Omental fat pad (tissue), 4 donors: ENCODE measurements at places on chromosomes 3 and 15. TPM values are rescaled to one million over a fixed set of nuclear protein-coding genes. Genes with fewer than 3 reads are reported as not detected.

DNA sequence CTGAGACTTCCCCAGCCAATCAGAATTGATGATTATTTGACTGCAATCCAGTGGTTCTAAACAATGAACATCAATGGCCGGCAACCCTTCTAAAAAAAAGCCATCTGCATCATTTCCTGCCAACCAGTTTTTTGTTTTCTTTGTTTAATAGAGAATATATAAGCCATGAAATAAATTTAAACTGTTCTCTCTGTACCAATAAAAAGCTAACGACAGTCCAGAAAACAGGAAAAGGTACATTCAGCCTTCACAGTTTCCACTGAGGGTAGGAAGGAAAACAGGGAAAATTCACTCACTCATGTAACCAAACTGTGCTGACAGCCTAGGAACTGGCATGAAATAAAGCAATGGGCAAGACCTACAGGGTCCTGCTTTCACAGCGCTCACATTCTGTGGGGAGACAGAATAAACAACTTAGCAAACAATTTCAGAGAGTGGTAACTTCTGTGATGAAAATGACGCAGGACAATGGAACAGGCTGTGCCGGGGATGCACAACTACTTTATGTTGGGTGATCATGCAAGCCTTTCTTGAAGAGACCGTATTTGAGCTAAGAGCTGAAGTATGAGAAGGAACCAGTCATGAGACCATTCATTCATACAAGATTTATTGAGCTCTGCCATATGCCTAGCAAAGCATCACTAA lies 630.1 kb downstream of the MAGI1 start:
- DNase-seq = no peak

DNA sequence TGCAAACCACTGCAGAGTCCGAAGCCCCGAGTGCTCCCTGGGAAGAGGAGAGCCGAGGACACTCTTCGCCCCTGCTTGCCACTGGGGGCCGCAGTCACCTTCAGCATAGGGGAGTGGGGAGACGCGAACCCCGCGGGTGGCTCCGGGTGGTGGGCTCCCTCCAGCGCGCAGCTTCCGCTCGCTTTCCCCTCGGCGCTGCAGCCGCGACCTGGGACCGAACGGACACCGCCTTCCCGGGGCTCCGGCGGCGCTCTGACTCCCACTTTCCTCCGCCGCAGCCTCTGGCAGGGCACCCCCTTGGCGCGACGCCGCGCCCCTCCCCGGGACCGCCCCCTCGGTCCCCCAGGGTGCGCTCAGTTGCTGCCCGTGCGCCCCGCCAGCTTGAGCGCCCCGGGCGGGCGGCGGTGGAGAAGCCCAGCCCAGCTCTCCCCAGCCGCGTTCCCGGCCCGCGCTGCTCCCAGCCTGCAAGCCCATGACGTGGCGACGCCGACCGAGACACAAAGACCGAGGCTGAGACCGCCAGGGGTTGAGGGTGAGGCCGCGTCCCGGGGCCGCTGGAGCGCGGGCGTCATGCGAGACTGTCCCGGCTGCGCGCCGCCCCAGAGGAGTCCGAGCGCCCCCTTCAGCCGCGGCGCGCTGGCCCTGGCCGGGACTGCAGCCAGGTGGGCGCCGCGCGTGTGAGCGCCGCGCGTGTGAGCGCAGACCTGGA lies at the start of gene MINAR1:
Gene MINAR1, plus strand, starts transcription at position 701 of the 709 bp plus-strand sequence. CDS start 23,812 bp downstream, outside the sequence.
- DNase-seq = no peak

DNA sequence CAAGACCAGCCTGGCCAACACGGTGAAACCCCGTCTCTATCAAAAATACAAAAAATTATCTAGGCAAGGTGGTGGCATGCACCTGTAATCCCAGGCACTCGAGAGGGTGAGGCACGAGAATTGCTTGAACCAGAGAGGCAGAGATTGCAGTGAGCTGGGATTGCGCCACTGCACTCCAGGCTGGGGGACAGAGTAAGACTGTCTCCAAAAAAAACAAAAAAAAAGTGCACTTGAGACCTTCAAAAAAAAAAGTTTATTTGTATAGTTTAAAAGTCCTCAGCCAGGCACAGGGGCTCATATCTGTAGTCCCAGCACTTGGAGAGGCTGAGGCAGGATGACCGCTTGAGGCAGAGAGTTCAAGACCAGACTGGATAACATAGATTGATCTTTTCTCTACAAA lies 2.1 kb downstream of the PBRM1 start:
- no peak for DNase-seq

- DNase-seq = no peak
Measured at GRCh38 chr3:56422316-56422715, 46.0 kb downstream of the ERC2 start.

DNA sequence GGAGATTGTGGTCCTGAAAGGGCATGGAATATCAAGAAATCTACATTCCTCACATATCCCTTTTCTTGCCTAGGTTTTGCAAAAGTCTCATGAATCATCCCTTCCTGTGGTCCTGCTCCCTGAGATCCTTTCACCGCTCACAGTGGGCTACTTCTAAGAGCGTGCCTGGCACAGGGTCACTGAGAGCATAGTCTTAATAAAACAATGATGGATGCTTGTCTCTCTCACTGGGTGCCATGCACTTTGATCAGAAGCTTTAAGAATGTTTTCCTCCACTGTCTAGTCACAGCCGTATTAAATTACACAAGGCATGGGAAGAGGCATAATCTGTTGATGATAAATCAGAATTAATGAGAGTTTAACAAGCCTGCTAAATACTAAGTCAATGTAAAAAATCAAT lies 269.7 kb upstream of the ATP10A start:
- no peak for DNase-seq

DNA sequence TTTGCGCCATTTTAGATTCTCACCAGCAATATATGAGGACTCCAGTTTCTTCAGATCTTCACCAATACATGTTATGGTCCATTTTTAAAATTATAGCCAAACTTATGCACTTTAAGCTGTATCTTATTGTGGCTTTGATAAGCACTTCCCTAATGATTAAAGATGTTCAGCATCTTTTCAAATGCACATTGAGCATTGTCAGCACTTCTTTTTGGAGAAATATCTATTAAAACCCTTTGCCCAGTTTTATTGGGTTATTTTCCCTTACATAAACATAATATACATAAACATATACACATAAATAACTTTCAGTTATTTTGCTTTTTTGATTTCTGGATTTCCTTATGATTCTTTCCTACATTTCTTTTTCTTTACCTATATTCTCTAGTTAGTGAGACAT lies 83.8 kb downstream of the ROBO1 start:
- DNase-seq = no peak

- DNase-seq = no peak
Measured at GRCh38 chr15:85562824-85563223, 182.4 kb downstream of the AKAP13 start.

DNA sequence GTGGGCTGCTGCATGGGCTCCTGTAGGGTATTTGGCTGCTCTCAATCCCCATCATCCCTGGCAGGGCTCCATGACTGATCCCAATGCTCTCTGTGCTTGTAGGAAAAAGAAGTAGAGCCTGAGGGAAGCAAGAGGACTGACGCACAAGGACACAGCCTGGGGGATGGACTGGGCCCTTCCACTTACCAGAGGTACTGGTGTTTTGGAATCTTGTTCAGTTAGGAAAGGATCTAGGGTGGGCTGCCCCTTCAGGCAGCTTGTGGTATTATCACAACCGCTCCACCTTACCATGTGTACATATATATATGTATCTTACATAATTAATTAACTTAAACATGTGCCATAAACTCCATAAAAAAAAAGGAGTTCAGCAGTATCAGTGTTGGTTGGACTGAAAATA lies 1.3 kb downstream of the SLC28A2 start:
- DNase-seq = no peak

- DNase-seq = no peak
Measured at GRCh38 chr3:16720367-16720940, 115.2 kb upstream of the DAZL start.

DNA sequence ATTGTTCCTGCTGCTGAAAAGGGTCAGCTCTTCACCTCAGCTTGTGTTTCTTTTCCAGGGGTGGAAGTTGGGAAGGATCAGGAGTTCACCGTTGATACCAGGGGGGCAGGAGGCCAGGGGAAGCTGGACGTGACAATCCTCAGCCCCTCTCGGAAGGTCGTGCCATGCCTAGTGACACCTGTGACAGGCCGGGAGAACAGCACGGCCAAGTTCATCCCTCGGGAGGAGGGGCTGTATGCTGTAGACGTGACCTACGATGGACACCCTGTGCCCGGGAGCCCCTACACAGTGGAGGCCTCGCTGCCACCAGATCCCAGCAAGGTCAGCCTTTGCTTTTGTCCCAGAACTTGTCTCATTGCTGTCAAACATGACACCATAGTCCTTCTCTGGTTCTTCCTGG lies 89.6 kb downstream of the DNASE1L3 start:
- DNase-seq = no peak

GRCh38 chr3:160127308-160127707 lies 97.9 kb upstream of the C3orf80 start:
- no peak for DNase-seq

DNA sequence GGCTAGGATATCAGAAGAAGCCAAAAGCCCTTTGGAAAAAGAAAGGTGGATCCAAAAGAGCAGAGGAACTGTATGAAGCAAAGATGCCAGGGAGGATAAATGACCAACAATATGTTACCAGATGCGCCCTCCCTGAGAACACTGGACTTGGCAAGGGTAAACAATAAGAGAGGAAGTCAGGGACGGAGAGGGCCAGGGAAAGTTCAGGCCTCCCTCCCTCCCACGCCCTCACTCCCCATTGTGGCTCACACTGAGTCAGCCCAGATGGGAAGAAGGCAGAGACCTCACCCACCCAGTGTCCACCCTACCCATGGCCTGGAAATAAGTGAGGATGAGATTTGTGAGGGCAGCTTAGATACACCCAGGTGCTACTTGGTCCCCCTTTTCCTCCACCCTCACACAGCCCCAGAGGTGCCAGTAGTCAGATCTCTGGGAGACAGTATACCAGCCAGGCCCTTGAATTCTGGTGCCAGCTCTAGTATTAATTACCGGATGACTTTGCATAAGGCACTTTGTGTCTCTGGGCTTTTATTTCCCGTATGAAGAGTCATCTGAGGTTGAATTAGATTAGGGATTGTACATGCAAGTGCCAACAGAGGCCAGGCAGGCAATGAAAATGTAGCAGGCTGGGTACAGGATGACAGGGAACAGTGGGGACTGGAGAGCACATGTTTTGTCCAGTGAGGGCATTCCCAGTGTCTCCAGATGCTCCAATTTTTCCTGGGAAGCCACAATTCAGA lies 35.1 kb upstream of the FRMD4B start:
- DNase-seq = no peak

- DNase-seq = no peak
Measured at GRCh38 chr3:151037746-151038477, 47.6 kb upstream of the MED12L start.

DNA sequence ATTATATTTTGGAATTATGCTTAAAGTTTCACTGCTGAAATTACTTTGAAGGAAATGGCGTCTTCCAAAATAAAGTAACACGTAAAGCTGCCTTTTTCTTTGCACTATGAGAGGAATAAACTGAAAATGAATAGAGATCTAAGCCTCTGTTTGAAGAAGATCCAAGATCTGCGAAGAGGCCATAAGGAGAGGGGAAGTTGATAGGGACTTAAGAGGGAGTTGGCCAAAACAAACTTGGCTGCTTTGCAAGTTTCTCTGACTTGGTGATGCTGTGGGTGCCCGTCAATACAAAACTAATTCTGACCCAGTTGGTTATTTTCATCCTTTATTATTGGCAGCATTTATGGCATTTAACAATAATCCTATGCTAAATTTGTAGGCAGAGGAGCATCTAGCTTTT lies 190.2 kb upstream of the GBE1 start:
- DNase-seq = no peak

- DNase-seq = peak; percentile 26
Measured at GRCh38 chr15:77420610-77421369, at the start of gene HMG20A. HMG20A (plus strand) TSS chr15:77420888; CDS start chr15:77458408, 37,520 bp downstream.

GRCh38 chr3:79517766-79518413 lies 249.9 kb downstream of the ROBO1 start:
- no peak for DNase-seq

GRCh38 chr3:38084334-38085310 lies 45.6 kb downstream of the DLEC1 start:
- no peak for DNase-seq

GRCh38 chr3:53843195-53844177 lies 2.7 kb downstream of the CHDH start:
- no peak for DNase-seq

- no peak for DNase-seq
Measured at GRCh38 chr3:46953234-46954010, 23.1 kb downstream of the CCDC12 start.

GRCh38 chr15:26665957-26666791 lies 106.7 kb downstream of the GABRB3 start:
- DNase-seq = no peak

DNA sequence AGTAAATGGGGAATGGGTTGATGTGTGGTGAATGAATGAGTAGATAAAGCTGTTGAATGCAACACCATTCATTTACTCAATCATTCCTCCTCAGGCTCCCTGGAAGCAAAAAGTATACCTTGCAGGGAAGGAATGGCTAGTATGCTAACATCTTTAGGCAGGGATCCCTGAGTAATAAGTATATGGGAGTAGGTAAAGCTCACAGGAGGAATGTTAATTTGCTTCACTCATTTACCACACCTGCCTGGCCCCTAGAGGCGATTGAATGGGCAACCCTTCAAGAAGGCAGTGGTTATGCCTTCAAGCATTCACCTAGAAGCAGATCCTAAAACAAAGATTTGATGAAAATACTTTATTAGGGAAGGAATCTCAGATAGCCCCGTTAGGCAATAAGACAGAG lies 208.7 kb upstream of the GADL1 start:
- DNase-seq = no peak

DNA sequence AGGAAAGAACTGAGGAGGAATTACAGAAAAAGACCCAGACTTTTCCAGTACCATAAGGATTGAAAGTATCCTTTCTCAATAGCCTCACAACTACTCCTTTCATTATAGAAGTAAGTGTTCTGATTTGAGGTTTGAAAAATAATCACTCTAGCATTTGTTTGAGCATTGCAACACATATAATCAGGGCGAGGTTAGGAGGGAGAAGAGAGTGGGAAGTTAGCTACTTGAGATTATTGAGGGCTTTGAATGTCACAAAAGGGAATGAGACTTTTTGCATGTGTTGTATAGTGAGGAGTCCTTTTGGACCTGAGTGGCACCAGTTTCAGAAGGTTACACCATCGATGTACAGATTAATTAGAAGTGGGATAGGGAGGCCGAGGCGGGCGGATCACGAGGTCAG lies 65.2 kb upstream of the TNIK start:
- DNase-seq = no peak

Gene TMEM108
- total RNA-seq = 0.93 TPM

Gene PLCB2
- total RNA-seq = 17.5 TPM

Gene CLDN16
- not detected for total RNA-seq

Gene SLC22A14
- total RNA-seq = 0.65 TPM

Gene POC1A
- 1.1 TPM for total RNA-seq

Gene WWTR1
- 130 TPM for total RNA-seq

Gene XCR1
- total RNA-seq = 0.06 TPM

Gene IGDCC3
- total RNA-seq = not detected

Gene FBXW12
- total RNA-seq = not detected

Gene ATP6V1A
- total RNA-seq = 52.0 TPM
